WTC11 (cell line): ENCODE measurements at places on chromosomes 12 and 14. TPM values are rescaled to one million over a fixed set of nuclear protein-coding genes. Genes with fewer than 3 reads are reported as not detected.

Gene ATXN7L3B
- total RNA-seq = 35.7 to 36.3 TPM (median 35.8 TPM) in 3 replicates

Gene DDN
- 0.33 to 0.55 TPM (median 0.50 TPM) in 3 replicates for total RNA-seq

Gene SPX
- total RNA-seq = 0.46 to 1.2 TPM (median 0.76 TPM) in 3 replicates

Gene ADCY4
- total RNA-seq = 0.96 to 2.4 TPM (median 1.1 TPM) in 3 replicates

Gene TMTC2
- 5.9 to 6.4 TPM (median 6.4 TPM) in 3 replicates for total RNA-seq

Gene GEMIN2
- total RNA-seq = 27.1 to 34.9 TPM (median 31.8 TPM) in 3 replicates

DNA sequence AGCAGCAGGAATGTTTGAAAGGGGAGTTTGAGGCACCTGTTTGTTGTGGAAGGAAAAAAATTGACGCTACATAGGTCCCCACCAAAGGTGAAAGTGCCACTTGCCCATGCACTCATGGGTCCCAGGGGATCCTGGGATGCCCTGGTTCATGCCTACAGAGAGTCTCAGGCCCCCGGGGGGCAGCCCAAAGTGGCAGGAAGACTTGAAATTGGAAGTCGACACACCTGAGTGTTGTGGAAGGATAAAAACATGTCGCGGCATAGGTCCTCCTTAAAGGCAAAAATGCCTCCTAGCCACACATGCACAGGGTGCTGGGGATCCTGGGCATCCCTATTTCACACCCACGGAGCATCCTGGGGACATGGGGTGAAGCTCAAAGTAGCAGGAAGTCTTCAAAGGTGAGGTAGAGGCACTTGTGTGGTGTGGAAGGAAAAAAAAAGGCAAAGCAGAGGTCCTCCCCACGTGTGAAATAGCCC is 576.1 kb downstream of the ALG10 start:
- no peaks in the 10 kb centered on the region for H3K4me1 ChIP-seq
- peaks cover 98% of the 10 kb centered on the region for H3K36me3 ChIP-seq
- no peak for DNase-seq
- H3K27ac ChIP-seq = no peak overlapping the region

DNA sequence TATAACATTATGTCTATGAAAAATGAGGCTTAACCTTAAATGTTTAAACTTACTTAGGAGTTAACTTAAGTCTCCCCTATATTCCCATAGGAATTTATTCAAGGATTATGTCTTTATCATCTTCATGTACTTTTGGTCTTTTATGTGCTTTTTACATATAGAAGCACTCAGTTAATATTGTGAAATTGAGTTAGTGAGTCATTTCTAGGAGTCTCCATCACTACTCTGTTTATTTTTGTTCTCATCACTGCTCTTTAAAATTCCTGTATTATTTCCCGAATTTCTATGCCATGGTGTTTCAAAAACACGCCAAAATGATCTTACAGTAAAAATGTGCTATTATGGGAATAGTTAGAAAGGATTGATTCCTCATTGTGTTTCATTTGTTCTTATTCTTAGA is 31.6 kb downstream of the TBC1D15 start:
- no peak overlapping the region for H3K4me3 ChIP-seq
- DNase-seq = no peak
- no peak overlapping the region for H3K27ac ChIP-seq
- peaks cover 7% of the 10 kb centered on the region for H3K36me3 ChIP-seq
- no peaks in the 10 kb centered on the region for H3K27me3 ChIP-seq
- no peaks in the 10 kb centered on the region for H3K4me1 ChIP-seq

DNA sequence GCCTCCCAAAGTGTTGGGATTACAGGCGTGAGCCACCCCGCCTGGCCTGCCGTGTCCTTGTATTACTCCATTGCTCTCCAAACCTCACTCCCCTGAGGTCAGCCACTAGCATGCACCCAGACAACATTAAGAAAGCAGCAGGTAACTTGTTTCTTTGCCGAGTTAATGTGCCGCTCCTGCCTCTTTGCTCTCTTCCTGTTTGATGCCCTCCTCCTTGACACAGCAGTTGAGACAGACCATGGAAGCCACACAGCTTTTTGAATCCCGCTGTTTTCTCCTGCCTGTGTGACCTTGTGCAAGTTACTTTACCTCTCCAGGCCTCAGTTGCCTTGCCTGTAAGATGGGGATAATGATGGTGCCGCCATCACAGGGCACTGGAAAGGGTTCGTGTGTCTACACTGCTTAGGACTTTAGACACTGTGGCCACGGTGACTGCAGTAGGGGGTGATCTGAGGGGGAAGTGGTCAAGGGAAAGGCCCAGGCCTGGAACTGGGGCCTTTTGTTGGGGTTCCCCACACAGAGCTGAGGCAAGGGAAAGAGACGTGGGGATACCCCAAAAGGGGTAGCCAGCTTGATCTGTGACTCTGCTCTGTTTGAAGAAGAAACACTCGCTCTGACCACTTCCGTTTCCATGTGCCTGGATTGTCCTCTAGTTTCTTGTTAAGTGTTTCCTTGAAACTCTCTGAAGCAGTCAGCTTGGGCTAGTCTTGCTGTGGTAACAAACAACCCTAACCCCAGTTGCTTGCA is 69.3 kb downstream of the RIN3 start:
- H3K4me3 ChIP-seq = no peak overlapping the region
- peaks cover 2% of the 10 kb centered on the region; the same call in 1 of the 2 replicates for H3K27me3 ChIP-seq
- no peak overlapping the region for H3K27ac ChIP-seq
- H3K36me3 ChIP-seq = peaks cover 3% of the 10 kb centered on the region; the same call in 1 of the 2 replicates

- peak; percentile 57 for DNase-seq
- H3K4me3 ChIP-seq = no peak overlapping the region
- H3K36me3 ChIP-seq = no peaks in the 10 kb centered on the region
- no peaks in the 10 kb centered on the region for H3K27me3 ChIP-seq
- no peak overlapping the region for H3K27ac ChIP-seq
- peaks cover 2% of the 10 kb centered on the region; the same call in 1 of the 2 replicates for H3K4me1 ChIP-seq
These were observed 17.3 kb upstream of the YY1 start for GRCh38 chr14:100221533-100222223.

DNA sequence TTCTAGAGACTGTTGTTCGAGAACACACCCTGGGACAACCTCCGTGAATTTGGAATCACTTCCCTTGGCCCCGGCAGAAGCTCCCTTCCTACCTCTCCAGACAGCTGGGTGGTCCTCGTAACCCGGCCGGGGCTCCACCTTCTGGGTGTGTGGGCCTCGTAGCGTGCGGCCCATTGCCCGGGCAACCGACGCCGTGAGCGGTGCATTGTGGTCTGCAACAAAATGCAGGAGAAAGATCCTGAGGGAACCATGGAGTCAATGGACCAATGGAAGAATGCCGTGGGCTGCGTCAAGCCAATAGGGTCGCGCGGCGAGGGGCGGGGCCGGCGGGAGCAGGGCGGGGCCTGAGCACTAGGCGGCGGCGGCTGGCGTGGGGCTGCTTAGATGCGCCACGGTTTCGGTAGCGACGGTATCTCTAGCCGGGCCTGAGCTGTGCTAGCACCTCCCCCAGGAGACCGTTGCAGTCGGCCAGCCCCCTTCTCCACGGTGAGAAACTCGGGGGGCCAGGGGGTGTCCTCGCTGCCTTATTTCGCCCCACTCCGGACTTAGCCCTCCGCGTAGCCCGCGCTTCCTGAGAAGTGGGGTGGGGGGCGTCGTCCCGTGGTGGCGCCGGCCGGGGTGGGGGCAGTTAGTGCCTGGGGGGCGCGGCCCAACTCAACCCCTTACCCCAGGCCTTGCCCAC is at the start of gene DYNLL1:
TSS of gene DYNLL1 (plus strand) at position 383 of the 682 bp plus-strand sequence. CDS start 309 bp downstream, outside the sequence.
- H3K36me3 ChIP-seq = peaks cover 40% of the 10 kb centered on the region
- H3K27me3 ChIP-seq = no peaks in the 10 kb centered on the region
- DNase-seq = peak; percentile 99
- peak within 1 kb of the TSS; percentile 98 for H3K27ac ChIP-seq
- H3K4me3 ChIP-seq = peak within 1 kb of the TSS; percentile 93
- peaks cover 33% of the 10 kb centered on the region for H3K4me1 ChIP-seq

DNA sequence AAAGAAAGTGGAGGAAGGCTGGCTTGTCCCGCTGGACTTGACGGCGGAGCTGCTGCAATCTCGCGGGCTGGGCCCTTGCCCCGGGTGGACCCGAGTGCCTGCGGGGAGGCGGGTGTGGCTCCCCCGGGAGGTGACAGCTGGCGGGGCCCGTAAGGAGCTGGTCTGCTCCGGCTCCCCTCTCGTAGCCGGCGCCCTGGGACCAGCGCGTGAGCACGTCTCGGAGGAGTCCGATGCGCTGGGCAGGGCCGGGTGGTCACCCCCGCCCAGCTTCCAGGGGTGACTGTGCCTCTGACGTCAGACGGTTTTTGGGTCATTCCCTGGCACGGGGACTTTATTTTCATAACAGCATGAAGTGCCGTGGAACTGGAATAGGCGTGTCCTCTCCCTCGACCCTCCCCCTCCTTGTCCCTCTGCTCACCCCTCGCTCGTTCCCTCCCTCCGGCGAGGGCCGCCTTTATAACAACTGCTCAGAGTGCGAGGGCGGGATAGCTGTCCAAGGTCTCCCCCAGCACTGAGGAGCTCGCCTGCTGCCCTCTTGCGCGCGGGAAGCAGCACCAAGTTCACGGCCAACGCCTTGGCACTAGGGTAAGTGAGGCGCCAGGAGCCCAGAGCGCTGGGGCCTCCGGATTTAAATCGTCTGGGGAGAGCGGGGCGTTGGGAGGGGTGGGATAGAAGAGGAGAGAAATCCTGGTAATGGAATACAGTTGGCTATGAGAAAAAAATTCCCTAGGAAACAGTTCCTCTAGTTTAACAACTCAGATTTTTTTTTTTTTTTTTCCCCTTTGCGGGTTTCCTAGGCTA is at the start of gene GPRC5A:
TSS of gene GPRC5A (plus strand) at position 483 of the 801 bp plus-strand sequence. CDS start 16,688 bp downstream, outside the sequence.
- H3K4me1 ChIP-seq = peaks cover 29% of the 10 kb centered on the region
- peak within 1 kb of the TSS; percentile 84 for H3K4me3 ChIP-seq

GRCh38 chr12:111085096-111085495 is 164.7 kb upstream of the MYL2 start:
- H3K4me3 ChIP-seq = no peak overlapping the region
- no peak for DNase-seq
- peaks cover 21% of the 10 kb centered on the region for H3K4me1 ChIP-seq

DNA sequence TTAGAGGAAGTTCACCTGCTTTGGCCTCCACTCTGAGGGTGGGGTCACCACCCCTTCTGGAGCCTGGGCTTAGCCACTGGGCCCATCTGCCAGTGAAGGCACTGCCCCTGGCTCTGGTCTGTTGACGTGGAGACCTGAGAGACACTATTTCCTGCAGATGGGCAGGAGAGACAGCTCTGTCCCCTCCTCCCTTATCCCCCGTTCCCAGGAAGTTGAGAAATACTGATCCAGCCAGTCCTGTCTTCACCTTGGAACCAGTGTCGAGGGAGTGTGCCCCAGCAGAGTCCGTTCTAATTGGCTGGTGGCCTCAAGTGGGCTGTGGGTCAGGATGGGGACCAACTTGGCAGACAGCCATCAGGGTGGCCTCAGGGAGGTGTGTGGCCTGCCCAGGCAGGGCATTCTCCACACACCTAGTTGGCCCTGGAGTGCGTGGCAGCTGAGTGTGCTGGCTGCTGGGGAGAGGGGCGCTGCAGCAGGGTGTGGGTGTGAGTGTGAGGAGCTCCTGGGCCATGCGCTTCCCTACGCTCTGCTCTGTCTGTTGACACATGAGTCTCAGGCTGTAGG is 25.4 kb downstream of the CLSTN3 start:
- H3K4me1 ChIP-seq = no peaks in the 10 kb centered on the region
- no peak overlapping the region for H3K4me3 ChIP-seq
- H3K27ac ChIP-seq = no peak overlapping the region
- no peaks in the 10 kb centered on the region for H3K27me3 ChIP-seq
- no peak for DNase-seq
- H3K36me3 ChIP-seq = no peaks in the 10 kb centered on the region; the same call in 1 of the 2 replicates

GRCh38 chr12:112537710-112538396 is 119.1 kb downstream of the PTPN11 start:
- H3K4me3 ChIP-seq = no peak overlapping the region
- peak; percentile 33 for DNase-seq
- peak overlapping the region; percentile 87 for H3K27ac ChIP-seq
- no peaks in the 10 kb centered on the region for H3K36me3 ChIP-seq

- no peaks in the 10 kb centered on the region; the same call in 1 of the 2 replicates for H3K36me3 ChIP-seq
- H3K4me1 ChIP-seq = peaks cover 27% of the 10 kb centered on the region
- H3K27ac ChIP-seq = no peak overlapping the region
- DNase-seq = no peak
These were observed 43.4 kb downstream of the PRIMA1 start for GRCh38 chr14:93744876-93745275.

DNA sequence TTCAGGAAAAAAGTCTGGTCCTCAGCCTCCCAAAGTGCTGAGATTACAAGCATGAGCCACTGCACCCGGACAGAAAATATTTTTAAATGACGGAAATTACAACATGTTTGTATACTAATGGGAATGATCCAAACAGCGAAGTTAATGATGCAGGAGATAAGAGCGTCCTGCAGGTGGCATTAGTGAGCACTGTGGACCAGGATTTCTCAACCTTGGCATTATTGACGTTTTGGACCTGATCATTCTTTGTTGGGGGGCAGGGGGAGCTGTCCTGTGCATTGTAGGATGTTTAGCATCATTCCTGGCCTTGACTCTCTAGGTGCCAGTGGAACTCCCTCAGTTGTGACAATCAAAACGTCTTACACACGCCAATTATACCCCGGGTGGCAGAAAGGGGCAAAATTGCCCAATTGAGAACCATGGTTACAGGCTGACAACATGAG is 34.1 kb downstream of the SCFD1 start:
- no peak overlapping the region for H3K27ac ChIP-seq
- H3K4me3 ChIP-seq = no peak overlapping the region
- no peaks in the 10 kb centered on the region for H3K4me1 ChIP-seq

GRCh38 chr12:79560225-79560889 is 130.4 kb downstream of the PAWR start:
- H3K27me3 ChIP-seq = no peaks in the 10 kb centered on the region
- peaks cover 78% of the 10 kb centered on the region for H3K36me3 ChIP-seq
- no peak overlapping the region for H3K27ac ChIP-seq
- H3K4me3 ChIP-seq = no peak overlapping the region
- no peak for DNase-seq

DNA sequence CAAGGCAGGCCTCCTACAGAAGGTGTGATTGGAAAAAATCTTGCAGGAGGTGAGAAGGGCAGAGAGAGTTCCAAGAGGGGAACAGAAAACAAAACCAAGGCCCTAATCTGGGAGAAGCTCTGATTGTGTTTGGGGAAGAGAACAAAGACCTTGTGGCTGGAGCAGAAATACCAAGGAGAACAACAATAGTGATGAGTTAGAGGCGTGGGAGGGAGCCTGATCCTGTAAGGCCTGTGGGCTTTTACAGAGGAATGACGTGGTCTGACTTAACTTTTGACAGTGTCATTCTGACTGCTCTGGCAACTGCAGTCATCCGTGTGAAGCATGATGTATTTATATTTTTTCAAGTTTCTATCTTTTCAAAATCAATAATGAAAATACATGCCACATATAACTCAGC is 200.6 kb downstream of the ANO4 start:
- H3K4me1 ChIP-seq = peaks cover 12% of the 10 kb centered on the region
- H3K27ac ChIP-seq = no peak overlapping the region; the same call in 1 of the 2 replicates
- no peaks in the 10 kb centered on the region for H3K27me3 ChIP-seq

- peaks cover 22% of the 10 kb centered on the region for H3K4me1 ChIP-seq
- H3K27ac ChIP-seq = no peak overlapping the region
- H3K36me3 ChIP-seq = peaks cover 11% of the 10 kb centered on the region
- DNase-seq = no peak
These were observed 47.4 kb downstream of the BORCS5 start for GRCh38 chr12:12404297-12404696.

GRCh38 chr14:34682787-34683321 is 31.5 kb downstream of the CFL2 start:
- H3K4me3 ChIP-seq = no peak overlapping the region
- H3K36me3 ChIP-seq = no peaks in the 10 kb centered on the region
- no peak for DNase-seq
- peaks cover 27% of the 10 kb centered on the region for H3K4me1 ChIP-seq
